ENCODE measurements at places on chromosomes 11 and 22.

- no peak for DNase-seq
- no peak overlapping the region for H3K27ac ChIP-seq
- H3K27me3 ChIP-seq, result no peaks in the 10 kb centered on the region
- no peak overlapping the region for H3K4me3 ChIP-seq
- no peaks in the 10 kb centered on the region for H3K4me1 ChIP-seq
- no peaks in the 10 kb centered on the region for H3K36me3 ChIP-seq
Observed at GRCh38 chr11:110471371-110471770, 41.6 kb downstream of the FDX1 start.

- no peak overlapping the region for H3K4me3 ChIP-seq
- no peaks in the 10 kb centered on the region for H3K36me3 ChIP-seq
- DNase-seq, result no peak
- no peaks in the 10 kb centered on the region for H3K4me1 ChIP-seq
Observed at GRCh38 chr11:16873289-16873688, 134.8 kb downstream of the C11orf58 start.

GRCh38 chr11:106879832-106880546 lies 138.3 kb downstream of the GUCY1A2 start:
- H3K27ac ChIP-seq, result no peak overlapping the region
- H3K27me3 ChIP-seq, result no peaks in the 10 kb centered on the region
- H3K4me3 ChIP-seq, result no peak overlapping the region
- no peaks in the 10 kb centered on the region for H3K4me1 ChIP-seq

DNA sequence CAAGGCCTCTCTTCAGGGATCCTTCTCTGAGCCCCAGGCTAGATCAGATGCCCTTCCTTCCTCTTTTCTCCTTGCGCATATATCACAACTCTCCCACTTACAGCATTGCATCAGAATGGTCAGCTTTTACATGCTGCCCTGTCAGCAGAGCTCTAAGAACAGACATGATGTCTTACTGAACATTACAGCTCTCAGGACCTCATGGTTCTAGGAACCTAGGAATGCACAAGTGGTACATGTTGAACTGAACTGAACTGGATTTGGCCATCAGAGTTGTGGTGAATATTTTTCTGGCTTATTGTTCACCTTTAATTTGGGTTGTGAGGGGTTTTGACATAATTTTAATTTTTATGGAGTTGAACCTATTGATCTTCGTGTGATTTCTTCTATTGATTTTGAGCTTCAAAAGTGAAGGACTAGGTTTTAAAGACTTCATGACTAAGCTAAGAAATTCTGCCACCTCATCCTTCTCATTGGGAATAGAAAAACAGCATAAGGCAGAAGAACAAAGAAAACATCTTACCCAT lies 37.7 kb upstream of the SPON1 start:
- no peak overlapping the region for H3K4me3 ChIP-seq
- peaks cover 51% of the 10 kb centered on the region for H3K4me1 ChIP-seq
- peak overlapping the region; percentile 17 for H3K27ac ChIP-seq
- no peak for DNase-seq
- H3K36me3 ChIP-seq, result no peaks in the 10 kb centered on the region
- no peaks in the 10 kb centered on the region for H3K27me3 ChIP-seq

DNA sequence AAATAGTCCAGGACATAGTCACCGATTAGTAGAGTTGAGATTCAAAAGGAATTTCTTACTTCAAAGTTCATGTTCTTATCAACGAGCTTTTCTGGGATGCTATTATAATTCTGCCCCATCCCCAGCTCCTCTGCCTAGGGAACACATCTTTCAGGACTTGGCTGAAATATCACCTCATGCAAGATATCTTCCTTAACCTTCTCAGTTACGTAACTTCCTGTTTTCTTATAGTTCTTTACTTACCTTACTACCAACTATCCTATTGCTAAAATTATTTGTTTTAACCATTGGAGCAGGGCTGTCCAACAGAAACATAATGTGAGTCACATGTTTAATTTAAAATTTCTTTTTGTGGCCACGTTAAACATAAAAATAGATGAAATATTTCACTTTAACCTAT lies 2.3 kb downstream of the NARS2 start:
- H3K4me1 ChIP-seq, result peaks cover 26% of the 10 kb centered on the region
- no peak for DNase-seq
- peaks cover 13% of the 10 kb centered on the region for H3K36me3 ChIP-seq
- H3K27ac ChIP-seq, result no peak overlapping the region

- H3K4me1 ChIP-seq, result no peaks in the 10 kb centered on the region
- no peak overlapping the region for H3K27ac ChIP-seq
- no peak for DNase-seq
- H3K4me3 ChIP-seq, result no peak overlapping the region
- peaks cover 94% of the 10 kb centered on the region for H3K36me3 ChIP-seq
- H3K27me3 ChIP-seq, result no peaks in the 10 kb centered on the region
Observed at GRCh38 chr22:39967996-39968972, 8.1 kb downstream of the TMA7B start.

DNA sequence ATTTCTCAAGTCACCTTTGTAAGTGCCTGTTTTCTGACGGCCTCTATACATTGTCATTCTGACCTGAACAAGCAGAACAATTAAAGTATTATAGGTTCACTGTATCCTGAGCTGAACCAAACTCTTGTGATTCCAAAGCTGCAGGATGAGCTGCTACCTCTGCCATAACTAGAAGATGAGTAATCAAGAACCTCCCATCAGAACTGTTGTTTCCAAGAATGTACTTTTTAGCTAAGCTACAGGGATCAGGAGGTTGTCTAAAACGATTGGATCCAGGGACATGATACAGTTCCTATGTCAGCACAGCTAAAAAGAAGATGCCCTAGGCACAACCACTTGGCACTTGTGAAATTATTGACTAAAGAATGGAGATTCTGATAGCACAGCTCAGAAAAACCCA lies 288.4 kb upstream of the CCDC90B start:
- H3K4me1 ChIP-seq, result no peaks in the 10 kb centered on the region
- no peak overlapping the region for H3K4me3 ChIP-seq

DNA sequence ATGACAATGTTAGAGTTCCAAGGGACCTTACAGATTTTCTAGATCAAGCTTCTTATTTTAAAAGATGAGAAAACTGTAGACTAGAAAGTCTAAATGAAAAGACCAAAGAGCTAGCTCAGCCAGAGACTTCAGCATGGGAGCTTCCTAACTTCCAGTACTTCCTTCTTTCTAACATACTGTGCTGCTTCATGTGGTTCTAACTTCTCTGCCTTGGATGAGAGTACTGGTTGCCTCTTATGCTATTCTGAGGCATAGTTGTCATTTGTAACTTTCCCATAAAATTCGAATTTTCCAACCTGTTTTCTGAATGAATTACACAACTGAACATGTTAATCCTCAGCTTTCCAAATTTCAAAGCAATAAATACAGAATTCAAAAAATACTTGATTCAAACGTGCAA lies 1.8 kb downstream of the MTMR2 start:
- peaks cover 23% of the 10 kb centered on the region for H3K4me1 ChIP-seq
- no peaks in the 10 kb centered on the region for H3K27me3 ChIP-seq
- DNase-seq, result no peak

Measured in CD8-positive, alpha-beta memory T cell (primary cell).